ENCODE measurements at places on chromosomes 2 and 18.

- DNase-seq, result no peak
These were observed 42.1 kb downstream of the SRBD1 start for GRCh38 chr2:45568935-45569334.

DNA sequence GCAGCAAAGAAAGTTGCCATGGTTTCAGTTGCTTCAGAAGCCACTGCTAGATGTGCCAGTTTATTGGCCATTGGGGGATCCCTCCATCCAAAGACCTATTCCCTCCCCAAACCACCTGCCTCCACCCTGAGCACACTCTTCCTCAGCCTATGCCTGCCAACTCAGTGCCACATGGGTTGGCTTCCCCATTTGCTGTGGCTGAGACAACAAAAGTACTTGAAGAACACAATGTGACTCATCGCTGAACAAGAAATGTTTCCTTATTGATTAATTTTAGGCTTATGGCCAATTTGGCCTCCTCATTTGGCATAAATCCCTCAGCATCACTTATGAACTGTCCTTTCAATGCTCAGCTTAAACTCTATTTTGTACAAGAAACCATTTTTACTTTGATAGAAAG is 215.9 kb downstream of the TMEM247 start:
- peak; percentile 10 for DNase-seq

GRCh38 chr18:498931-499775 is 1.3 kb downstream of the COLEC12 start:
- DNase-seq, result no peak

- DNase-seq, result no peak
These were observed at the start of gene TMEM200C for GRCh38 chr18:5895299-5895875. Gene TMEM200C (minus strand): TSS chr18:5895522. CDS start chr18:5892063, 3,459 bp downstream.

GRCh38 chr2:12552092-12552491 is 164.6 kb upstream of the TRIB2 start:
- DNase-seq, result no peak

- DNase-seq, result no peak
These were observed 32.1 kb upstream of the EVA1A start for GRCh38 chr2:75592888-75593287.

GRCh38 chr2:112156152-112156986 is 18.2 kb downstream of the FBLN7 start:
- DNase-seq, result no peak

- DNase-seq, result no peak
These were observed 82.0 kb upstream of the ITGB6 start for GRCh38 chr2:160282063-160282580.

DNA sequence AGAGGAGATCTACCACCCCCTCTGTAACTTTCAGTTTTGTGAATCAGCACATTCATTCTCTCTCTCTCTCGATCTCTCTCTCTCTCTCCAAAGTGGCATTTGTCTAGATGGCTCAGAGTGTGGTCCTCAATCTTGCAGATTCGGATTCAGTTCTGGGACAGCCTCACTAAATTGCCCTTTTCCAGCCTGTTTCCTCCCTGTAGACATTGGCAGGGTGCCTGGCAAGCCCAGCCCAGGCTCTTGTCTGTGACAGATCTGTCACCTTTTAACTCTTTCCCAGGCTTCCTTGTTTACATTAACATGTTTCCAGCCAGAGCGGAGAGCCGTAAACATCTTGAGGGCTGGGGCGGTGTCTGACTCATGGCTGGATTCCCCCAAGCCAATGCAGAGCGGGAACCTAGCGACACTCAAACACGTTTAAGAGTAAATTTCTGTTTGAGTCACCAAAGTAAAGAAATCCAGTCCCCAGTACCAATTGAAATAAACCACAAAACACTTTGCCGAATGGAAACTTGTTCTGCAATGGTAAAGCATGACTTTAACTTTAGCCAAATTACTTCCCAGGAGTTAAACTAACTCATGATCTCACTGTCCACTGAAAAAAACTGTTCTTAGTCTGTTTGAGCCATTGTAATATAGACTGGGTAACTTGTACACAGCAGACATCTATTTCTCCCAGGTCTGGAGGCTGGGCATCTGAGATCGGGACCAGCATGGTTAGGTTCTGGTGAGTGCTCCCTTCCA is 6.6 kb upstream of the CYP27C1 start:
- DNase-seq, result no peak

DNA sequence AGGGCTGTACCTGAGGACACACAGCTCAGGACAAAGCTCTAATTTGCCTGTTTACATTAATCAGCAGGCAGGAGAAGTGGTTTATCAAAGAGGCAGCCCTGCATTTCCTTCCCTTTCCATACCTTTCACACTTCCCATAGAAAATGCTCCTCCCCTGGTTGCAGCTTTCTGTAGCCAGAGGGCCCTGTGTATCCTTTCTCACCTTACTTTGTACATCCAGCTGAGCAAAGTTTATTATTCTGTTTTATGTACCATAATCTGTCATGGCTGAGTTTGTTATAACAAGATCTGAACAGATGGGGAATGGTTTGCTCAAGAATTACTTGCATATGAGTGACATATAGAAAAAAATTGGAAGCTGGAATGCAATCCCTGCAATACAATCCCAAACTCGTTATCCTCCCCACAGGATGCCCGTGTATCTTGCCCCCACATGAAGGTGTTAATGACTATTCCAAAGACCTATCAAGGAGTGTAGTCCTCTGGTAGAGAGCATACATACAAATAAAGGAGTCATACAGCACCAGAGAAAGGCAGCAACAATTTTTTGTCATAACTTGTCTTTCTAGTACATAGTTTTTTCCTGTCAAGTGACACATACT is 1025.8 kb upstream of the KLHL29 start:
- DNase-seq, result no peak

DNA sequence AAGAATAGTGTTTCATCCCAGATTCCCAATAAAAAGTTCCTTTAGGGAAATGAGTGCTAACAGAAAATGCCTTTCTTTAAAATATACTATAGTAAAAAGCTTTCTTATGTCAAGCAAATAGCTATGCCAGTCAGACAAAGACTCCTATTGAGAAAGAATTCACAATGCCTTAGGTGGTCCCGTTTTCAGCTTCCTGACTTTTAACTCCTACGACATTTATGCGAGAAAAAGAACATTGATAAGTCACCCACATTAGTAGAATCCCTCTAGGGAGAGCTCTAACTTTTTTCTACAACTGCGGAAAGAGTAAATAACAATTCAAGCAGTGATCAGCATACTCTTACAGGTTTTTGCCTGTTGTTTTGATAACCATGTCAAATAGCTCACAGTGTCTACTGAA is 750.8 kb upstream of the ACVR2A start:
- no peak for DNase-seq

GRCh38 chr2:223727562-223727961 is 109.8 kb downstream of the AP1S3 start:
- no peak for DNase-seq

- DNase-seq, result no peak
These were observed 10.3 kb upstream of the ACKR3 start for GRCh38 chr2:236558993-236559978.

GRCh38 chr2:186919296-186919695 is 70.3 kb upstream of the ZSWIM2 start:
- DNase-seq, result no peak

GRCh38 chr2:143140864-143141661 is 11.8 kb downstream of the ARHGAP15 start:
- DNase-seq, result peak; percentile 51

DNA sequence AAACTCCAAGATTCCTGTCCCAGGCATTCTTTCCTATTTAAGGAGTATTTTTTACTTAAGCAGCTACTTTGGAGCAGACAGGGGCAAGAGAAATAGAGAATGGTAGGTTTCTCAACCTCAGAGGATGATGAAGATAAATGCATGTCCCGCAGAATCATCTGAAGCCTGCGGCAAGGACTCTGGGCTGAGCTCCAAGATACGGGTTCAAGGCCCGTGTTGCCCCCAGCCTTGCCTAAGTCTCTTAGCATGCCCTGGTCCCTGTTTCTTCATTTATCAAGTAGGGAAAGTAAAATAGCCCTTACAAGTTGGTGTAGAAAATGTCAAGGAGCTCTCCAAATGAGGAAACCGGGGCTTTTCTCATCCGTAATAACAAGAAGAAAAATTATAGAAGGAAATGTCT is 214.0 kb downstream of the KLHL29 start:
- DNase-seq, result no peak

DNA sequence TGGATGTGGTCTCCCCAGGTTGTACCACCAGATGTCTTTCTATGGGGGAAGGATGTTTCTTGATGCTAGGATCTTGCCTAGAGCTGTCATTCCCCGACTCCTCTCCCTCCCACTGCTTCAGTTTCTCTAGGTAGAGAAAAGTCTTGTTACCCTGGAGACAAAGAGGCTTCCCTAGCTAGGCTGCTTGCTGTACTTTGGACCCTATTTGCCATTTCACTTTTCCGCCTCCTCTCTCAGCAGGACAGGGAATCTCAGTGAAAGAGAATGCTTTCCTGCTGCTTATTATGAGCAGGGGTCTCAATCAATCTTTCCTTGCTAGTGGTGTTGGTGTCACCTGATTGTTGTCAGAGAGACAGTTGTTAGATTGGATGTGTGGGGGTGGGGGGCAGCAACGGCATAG is 818.8 kb upstream of the GYPC start:
- DNase-seq, result no peak

GRCh38 chr2:120064664-120065063 is 51.8 kb downstream of the EPB41L5 start:
- DNase-seq, result no peak

DNA sequence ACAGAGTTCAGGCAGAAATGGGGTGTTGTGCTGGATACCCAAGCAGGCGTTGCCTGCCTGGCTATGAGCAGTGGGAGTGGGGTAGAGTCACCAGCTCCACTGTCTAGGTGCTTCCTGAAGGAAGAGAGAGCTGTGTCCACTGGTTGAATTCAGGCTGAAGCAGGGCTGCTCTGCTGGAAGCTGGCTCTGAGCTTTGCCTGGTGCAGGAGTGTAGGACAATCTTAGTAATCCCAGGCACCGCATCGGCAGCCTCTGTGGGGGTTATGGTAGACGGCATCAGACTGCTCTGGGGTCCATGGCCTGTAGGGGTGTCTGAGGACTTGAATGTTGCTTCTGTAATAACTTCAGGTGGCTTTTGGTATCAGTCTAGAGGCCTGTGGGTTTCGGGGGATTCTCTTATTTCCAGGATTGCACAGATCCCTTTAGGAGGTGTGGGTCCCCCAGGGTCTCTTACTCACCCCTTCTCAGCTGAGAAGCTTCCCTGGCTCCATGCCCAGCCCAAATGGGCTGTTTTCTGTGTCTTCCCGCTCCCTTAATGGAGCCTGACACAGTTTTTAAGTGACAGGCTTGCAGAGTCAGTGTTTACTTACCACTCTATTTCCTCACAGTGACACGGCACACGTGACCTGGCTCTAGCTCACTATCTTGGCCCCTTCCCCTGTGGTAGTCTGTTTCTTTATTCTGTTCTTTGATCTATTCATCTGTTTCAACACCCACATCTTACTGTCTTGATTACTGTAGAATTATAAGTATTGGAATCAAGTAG is 644.3 kb downstream of the CBLN2 start:
- DNase-seq, result no peak

GRCh38 chr2:110979471-110980338 is 141.0 kb upstream of the BCL2L11 start:
- DNase-seq, result peak; percentile 12

DNA sequence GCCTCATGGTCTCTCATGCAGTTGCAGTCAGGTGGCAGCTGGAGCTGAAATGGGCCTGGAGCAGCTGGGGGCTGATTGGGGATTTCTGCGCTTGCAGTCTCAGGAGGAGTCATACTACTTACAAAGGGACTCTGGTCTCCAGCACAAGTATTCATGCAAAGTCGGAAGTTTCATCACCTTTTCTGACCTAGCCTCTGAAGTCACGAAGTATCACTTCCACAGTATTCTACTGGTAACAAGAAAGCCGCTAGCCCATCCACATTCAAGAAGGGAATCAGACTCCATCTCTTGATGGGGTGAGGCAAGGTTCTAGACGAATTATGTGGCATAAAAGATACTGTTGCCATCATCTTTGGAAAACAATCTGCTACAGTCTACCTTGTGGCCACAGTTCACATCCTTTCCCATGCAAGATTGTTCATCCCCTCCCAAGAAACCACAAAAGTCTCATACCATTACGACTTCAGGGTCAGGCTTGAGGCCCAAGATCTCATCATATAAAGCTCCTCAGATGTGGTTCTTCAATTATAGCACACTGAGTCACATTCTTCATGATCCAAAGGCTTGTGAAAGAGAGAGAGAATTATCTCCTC is 95.3 kb downstream of the SMC6 start:
- DNase-seq, result peak; percentile 55

- no peak for DNase-seq
These were observed 6.3 kb downstream of the CTAGE1 start for GRCh38 chr18:22411446-22411845.

GRCh38 chr18:50869150-50869549 is 9.8 kb upstream of the ME2 start:
- no peak for DNase-seq

DNA sequence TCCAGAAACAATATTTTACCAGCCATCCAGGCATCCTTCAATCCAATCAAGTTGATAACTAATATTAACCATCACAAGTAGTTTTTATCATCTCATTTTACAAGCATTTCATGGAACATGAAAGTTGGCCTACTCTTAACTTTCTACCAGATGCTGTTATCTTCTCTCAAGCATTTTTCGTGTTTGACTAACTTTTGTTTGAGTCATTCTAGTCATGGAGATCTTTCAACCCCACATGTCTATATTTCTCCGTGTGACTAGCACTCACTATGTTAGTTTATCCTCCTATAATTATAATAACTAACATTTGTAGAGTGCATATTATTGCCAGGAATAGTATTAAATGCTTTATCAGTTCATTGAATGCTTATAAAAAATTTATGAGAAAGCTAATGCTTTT is 307.0 kb upstream of the CWC22 start:
- DNase-seq, result no peak

DNA sequence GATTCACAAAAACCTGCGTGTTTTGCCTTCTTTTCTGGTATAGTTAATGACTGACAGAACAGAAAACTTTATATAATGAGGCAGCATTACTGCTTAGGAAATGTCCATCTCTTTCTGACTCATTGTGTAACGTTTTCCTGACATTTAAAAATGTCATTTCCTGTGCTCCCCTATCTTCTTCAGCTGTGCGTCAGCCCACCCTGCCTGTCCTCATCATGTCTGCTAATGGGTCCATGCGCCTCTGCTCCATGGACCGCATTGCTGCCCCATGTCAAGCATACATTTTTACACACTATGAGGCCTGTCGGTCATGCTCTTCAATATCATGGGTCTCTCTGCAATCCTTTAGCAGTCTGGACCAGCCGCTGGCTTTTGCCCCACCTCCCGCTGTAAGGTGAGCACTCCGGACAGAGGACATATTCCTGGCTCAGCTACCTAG is 234.3 kb downstream of the CDCA7 start:
- no peak for DNase-seq

- DNase-seq, result no peak
These were observed 391.5 kb downstream of the TXNL1 start for GRCh38 chr18:56246916-56247315.

Data from CD14-positive monocyte (primary cell).